ENCODE measurements at places on chromosomes 2 and 18. TPM values are rescaled to one million over a fixed set of nuclear protein-coding genes. Genes with fewer than 3 reads are reported as not detected.

The HOXD8 gene
- total RNA-seq: 0.32 TPM

The SLC23A3 gene
- 1.4 TPM for total RNA-seq

The ELOA2 gene
- not detected for total RNA-seq

The TNS1 gene
- 722 TPM for total RNA-seq

The FBXO15 gene
- not detected for total RNA-seq

The CASP8 gene
- total RNA-seq: 2.8 TPM

The DPP10 gene
- 0.32 TPM for total RNA-seq

The TYW5 gene
- total RNA-seq: 2.7 TPM

The ACAA2 gene
- 443 TPM for total RNA-seq

The ABCG8 gene
- 0.11 TPM for total RNA-seq

The COL3A1 gene
- 47.0 TPM for total RNA-seq

The CYTIP gene
- total RNA-seq: 1.1 TPM

The TCF23 gene
- total RNA-seq: not detected

The FOXI3 gene
- not detected for total RNA-seq

The MATN3 gene
- 0.16 TPM for total RNA-seq

The DSG1 gene
- 0.89 TPM for total RNA-seq

The CDH20 gene
- 0.05 TPM for total RNA-seq

The SP3 gene
- total RNA-seq: 35.3 TPM

The TRAPPC12 gene
- total RNA-seq: 104 TPM

The BOLL gene
- total RNA-seq: not detected

The ALPG gene
- not detected for total RNA-seq

The CHRNG gene
- not detected for total RNA-seq

The ACMSD gene
- not detected for total RNA-seq

The GAL3ST2 gene
- total RNA-seq: not detected

The FNDC4 gene
- 2.0 TPM for total RNA-seq

The TMEM200C gene
- 0.24 TPM for total RNA-seq

The LCT gene
- total RNA-seq: not detected

The CTAGE1 gene
- total RNA-seq: not detected

The RAB3GAP1 gene
- 47.4 TPM for total RNA-seq

The AKAIN1 gene
- not detected for total RNA-seq

The NPAS2 gene
- total RNA-seq: 38.0 TPM

The SEMA4C gene
- total RNA-seq: 18.2 TPM

The FOXD4L1 gene
- total RNA-seq: not detected

Measured in Right ventricle myocardium superior (tissue), 1 donor.